ENCODE measurements at places on chromosomes 5 and 9. TPM values are rescaled to one million over a fixed set of nuclear protein-coding genes. Genes with fewer than 3 reads are reported as not detected.

The CER1 gene
- total RNA-seq = not detected

The ECM2 gene
- total RNA-seq = not detected

The SPINK6 gene
- not detected for total RNA-seq

The ATP10B gene
- under 0.01 TPM for total RNA-seq

The CYLC2 gene
- total RNA-seq = not detected

The MUSK gene
- total RNA-seq = not detected

The KIF4B gene
- total RNA-seq = 0.38 TPM

The CNOT8 gene
- 42.7 TPM for total RNA-seq

The PCDHAC2 gene
- total RNA-seq = 0.32 TPM

The SPATA31C1 gene
- total RNA-seq = not detected

The GDA gene
- total RNA-seq = not detected

All from bladder microvascular endothelial cell (primary cell).